Activated CD4-positive, alpha-beta T cell treated with anti-CD3 and anti-CD28 coated beads for 36 hours (primary cell): ENCODE measurements at places on chromosomes 7 and 10. TPM values are rescaled to one million over a fixed set of nuclear protein-coding genes. Genes with fewer than 3 reads are reported as not detected.

The BUD23 gene
- total RNA-seq, result 95.5 TPM

- DNase-seq, result no peak
- H3K27me3 ChIP-seq, result no peaks in the 10 kb centered on the region
- no peaks in the 10 kb centered on the region for H3K36me3 ChIP-seq
- H3K4me3 ChIP-seq, result no peak overlapping the region
Observed at GRCh38 chr10:19048891-19049290, 290 bp downstream of the MALRD1 start.

GRCh38 chr7:112372101-112372500 is 78.2 kb upstream of the IFRD1 start:
- H3K36me3 ChIP-seq, result no peaks in the 10 kb centered on the region
- no peak overlapping the region for H3K27ac ChIP-seq
- H3K27me3 ChIP-seq, result no peaks in the 10 kb centered on the region
- DNase-seq, result no peak

DNA sequence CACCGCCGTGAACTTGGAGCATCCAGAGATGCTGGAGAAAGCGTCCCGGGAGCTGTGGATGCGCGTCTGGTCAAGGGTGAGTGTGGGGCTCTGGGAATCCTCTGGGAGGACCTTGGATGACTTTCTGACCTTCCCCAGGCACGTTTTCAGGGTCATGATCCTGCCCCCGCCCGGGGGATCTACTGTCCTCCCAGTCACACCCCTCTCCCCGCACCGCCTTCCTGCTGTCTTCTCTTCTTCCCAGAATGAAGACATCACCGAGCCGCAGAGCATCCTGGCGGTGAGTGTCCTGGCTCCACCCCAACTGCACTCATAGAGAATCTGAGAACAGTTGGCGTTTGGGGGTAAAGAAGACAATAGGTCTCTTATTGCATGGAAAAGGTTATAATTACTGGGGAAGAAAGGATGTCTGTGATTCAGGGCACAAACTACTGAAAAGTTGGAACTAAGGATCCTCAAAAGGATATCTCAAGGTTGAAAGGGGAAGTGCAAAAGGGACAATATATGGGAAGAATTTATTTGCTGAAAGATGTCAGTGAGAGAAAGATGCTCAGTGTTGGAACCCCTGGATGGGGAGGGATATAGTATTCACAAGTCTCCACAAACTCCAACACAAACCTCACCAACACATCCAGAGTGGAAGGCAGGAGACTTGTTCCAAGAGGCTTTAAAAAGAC is 1.9 kb downstream of the GSTK1 start:
- peaks cover 48% of the 10 kb centered on the region for H3K4me1 ChIP-seq
- H3K27ac ChIP-seq, result peak overlapping the region; percentile 98
- peaks cover 55% of the 10 kb centered on the region for H3K36me3 ChIP-seq
- peak overlapping the region; percentile 98 for H3K4me3 ChIP-seq
- H3K27me3 ChIP-seq, result no peaks in the 10 kb centered on the region
- DNase-seq, result peak; percentile 30

DNA sequence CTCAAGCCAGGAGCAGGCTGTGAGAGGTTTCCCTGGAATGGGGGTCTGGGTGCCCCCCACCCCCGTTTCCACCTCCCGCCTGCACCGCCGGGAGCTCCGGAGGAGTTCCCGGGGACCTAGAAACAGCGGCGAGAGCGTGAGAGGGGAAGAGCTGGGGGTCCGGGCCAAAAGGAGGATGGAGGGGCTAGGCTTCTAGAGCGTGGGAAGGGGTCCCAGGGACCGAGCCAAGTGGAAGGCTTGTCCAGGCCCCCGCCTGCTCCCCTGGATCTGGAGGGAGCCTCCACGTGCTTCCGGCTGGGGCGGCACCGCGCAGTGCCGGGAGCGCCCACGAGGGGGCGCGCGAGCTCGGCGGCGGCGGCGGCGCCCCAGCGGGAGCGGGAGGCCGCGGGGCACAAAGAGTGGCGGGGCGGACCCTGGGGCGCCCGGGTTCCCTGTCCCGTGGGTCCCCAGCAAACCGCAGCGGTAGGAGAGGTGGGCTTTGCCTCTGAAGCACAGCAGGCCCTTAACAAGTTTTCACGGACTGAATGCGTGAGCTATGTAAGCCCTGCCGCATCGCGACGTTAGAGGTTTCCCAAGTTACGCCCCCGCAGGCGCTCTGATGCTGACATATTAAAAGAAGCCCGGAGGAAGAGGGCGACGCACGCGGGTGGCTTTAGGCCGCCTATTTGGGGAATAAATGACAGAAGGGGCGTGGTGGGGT is 104.4 kb upstream of the LRRC4 start:
- no peak overlapping the region for H3K27ac ChIP-seq
- H3K4me3 ChIP-seq, result peak overlapping the region; percentile 63
- peaks cover 4% of the 10 kb centered on the region for H3K36me3 ChIP-seq
- DNase-seq, result peak; percentile 83
- peaks cover 27% of the 10 kb centered on the region for H3K27me3 ChIP-seq
